ENCODE measurements at places on chromosomes 2 and 18.

- no peak for DNase-seq
These were observed 57.8 kb upstream of the LMAN1 start for GRCh38 chr18:59416818-59417217.

GRCh38 chr18:63169853-63170252 lies 149.7 kb downstream of the BCL2 start:
- no peak for DNase-seq

DNA sequence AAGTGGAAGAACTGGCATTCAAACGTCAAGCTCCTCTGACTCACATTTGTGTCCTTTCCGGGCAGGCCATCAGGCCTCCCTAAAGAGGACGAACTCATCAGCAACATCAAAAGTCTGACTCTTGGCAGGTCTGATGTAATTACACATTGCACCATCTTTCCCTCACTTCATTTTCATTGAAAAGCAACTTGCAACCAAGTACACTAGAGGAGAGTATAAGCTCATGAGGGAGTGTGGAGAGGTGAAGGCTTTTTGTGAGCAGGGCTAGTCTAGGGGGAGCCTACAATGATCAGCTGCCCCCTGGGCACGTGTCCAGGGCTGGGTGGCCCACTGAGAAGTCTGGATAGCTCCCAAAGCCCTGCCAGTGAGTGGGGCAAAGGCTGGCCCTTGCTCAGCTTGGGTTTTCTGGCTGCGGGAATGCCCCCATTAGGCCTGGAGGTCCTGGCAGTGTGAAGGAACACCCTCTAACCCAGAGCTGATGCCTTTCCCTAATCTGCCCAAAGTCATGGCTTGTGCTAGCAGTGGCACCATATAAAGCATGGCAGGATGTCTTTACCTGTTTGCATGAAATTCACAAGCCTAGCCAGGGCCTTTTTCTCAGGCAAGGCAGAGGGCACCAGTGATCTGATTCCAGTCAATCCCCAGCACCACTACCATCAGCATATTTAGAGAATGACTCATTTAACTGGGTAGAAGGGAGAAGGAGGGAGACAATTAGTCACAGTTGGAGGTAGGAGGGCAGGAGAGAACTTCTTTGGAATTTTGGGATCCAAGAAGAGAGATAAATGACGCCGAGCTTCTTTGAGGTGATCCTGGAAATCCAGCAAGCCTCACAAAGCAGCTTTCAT lies 8.5 kb upstream of the DAW1 start:
- peak; percentile 37 for DNase-seq

DNA sequence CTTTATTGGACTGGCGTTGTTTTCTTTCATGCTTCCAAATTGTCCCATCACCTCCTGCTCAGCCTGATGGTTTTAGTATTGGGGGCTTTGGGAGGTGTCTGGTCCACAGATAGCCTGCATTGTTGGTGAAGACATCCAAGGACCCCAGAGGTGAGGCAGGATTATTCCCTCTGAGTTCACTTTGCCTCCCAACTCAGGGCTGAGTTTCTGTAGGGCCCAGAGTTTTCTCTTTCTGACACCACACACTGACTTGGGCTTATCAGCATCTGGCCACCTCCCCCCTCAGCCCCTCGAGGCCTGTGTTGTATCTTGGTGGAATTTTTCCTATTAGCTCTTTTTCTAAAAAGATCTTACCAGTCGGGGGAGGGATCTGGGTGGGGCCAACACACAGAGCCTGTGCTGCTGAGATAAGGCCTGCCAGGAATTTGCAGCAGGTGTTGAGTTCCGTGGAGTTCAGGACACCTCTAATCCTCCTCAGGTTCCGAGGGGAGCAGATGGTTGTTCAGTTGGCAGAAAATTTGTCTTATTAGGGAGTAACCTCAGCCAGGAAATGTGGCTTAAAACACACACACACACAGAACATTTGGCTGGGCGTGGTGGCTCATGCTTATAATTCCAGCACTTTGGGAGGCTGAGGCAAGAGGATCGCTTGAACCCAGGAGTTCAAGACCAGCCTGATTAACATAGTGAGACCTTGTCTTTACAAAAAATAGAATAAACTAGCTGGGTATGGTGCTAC lies 7.3 kb downstream of the EMILIN2 start:
- no peak for DNase-seq

- DNase-seq = no peak
These were observed 27.2 kb downstream of the SCYGR8 start for GRCh38 chr2:227772932-227773331.

DNA sequence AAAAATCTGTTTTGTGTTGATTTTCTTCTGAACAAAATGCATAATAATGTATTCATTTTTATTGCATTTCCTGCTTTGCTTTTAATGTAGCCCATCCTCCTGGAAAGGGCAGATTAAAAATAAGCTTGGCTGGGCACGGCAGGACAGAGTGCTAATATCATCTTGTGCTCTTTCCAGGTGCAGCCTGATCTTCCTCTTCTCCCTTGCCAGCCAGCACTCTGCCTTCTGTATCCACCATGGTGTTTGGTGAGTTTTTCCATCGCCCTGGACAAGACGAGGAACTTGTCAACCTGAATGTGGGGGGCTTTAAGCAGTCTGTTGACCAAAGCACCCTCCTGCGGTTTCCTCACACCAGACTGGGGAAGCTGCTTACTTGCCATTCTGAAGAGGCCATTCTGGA lies 52.3 kb downstream of the KCNS3 start:
- DNase-seq = no peak

- DNase-seq = no peak
These were observed 279.2 kb upstream of the SKOR2 start for GRCh38 chr18:47530695-47531094.

DNA sequence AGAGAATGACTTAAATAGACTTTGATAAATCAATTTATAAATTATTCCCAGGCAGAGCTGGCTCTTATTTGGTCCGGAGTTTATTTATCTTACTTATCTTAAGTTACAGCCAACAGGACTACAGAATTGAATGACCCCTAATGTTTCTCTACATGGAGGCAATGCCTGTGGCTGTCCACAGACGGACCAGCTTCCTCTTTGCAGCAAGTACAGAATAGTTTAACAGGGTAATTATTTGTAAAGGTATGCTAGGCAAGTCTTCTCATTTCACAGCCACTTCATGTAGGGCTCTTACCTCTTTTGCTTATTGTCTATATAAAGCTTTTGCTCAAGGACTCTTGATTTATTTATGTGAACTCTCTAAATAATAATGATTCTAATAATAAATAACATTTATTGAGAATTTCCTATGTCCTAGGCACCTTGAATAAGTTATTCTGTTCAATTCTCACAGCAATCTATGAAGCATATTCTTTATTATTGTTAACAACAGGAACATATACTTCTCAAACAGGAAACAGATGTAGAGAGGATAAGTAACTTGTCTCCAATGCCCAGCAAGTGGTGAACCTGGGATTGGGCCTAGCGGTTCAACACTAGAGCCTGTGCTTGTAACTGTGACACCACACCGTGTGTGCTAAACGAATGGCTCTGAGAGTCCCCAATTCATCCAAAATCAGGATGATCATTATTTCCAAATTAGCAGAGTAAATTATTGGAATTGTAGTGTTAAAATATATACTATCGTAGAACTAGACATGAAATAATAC lies 58.8 kb upstream of the NXPH2 start:
- DNase-seq = no peak

DNA sequence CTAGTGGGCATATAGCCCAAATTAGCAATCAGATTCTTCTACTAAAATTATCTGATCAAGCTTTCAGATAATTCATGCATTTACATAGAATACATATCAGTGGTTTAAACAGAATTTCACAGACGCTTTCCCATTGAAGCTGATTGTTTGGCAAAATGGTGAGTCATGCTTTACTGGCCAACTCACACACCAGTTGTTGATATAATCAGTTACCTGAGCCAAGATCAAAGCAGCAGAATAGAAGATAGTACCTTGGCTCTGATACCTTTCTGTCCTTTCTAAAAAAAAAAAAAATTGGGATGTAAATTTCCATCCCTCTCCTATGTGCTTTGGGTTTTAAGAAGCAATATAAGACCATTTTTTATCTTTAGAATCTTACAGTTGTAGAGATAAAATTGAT lies 178.0 kb downstream of the MCFD2 start:
- no peak for DNase-seq
